ENCODE measurements at places on chromosomes 12 and 14.

GRCh38 chr14:65937079-65937959, 524.8 kb downstream of the FUT8 start:
- no peak for DNase-seq

- no peak for DNase-seq
These were observed 5.8 kb upstream of the HCAR3 start for GRCh38 chr12:122722387-122722786.

DNA sequence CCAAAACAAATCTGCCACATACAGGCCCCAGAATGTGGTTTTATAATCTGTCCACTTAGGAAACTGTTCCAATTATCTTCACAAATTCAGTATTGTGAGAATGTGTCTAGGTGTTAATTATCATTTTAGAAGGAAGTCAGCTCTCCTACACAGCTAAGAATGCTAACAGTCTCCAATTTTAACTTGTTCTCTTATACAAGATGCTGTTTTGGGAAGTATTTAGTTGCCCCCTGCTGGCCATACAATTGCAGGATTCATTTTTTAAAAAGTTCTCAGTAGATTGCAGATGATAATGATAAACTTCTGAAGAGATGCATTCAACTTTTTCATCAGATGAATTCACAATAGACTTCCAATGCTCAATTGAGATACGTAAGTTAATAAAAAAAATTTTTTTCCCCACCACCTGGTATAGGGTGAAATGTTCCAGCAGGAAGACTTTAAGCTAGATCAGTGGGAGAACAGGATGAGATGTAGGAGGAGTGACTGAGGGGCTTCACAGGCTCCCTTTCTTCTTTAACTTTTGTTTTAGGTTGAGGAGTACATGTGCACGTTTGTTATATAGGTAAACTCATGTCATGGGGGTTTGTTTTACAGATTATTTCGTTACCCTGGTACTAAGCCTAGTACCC, 27.3 kb upstream of the OSBPL8 start:
- no peak for DNase-seq

DNA sequence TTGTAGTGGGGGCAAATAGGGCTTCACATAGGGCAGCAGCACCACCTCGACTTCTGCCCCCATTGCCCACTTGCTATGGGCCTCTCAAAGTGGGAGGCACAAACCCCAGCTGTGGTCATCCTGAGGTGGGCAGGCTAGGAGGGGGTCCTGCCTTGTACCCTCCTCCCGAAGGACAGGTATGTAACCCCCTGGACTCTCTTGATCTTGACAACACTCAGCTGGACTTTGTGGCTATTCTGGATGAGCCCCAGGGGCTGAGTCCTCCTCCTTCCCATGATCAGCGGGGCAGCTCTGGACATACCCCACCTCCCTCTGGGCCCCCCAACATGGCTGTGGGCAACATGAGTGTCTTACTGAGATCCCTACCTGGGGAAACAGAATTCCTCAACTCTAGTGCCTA, 8.0 kb downstream of the ARHGAP9 start:
- DNase-seq, result no peak

GRCh38 chr12:94327809-94328208, 131.9 kb downstream of the CEP83 start:
- DNase-seq, result no peak

GRCh38 chr12:132484183-132484890, 5.6 kb upstream of the FBRSL1 start:
- DNase-seq, result no peak

DNA sequence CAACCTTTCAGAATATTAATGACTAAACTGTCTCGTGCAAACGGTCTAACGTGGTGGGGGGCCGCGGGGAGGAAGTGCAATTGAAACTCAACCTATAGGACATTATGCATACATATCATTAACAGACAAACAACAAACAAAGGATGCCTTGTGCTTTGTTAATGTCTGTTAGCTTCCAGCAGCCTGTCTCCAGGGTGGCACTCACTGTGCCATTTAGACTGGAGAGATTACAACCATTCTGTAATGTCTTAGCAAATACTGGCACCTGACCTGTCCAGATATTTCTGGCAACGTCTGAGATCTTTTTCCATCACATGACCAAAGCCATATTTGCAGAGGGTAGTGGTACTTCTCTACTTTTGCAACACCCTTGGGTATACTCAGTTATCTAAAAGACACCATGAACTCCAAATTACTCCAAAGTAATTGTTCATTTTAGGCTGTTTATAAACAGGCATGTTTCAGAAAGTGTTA, 11.6 kb downstream of the BHLHE41 start:
- DNase-seq, result no peak

- no peak for DNase-seq
These were observed 307.3 kb downstream of the EGLN3 start for GRCh38 chr14:33643426-33644181.

GRCh38 chr14:101257551-101257950, 303.7 kb upstream of the DIO3 start:
- DNase-seq, result no peak

DNA sequence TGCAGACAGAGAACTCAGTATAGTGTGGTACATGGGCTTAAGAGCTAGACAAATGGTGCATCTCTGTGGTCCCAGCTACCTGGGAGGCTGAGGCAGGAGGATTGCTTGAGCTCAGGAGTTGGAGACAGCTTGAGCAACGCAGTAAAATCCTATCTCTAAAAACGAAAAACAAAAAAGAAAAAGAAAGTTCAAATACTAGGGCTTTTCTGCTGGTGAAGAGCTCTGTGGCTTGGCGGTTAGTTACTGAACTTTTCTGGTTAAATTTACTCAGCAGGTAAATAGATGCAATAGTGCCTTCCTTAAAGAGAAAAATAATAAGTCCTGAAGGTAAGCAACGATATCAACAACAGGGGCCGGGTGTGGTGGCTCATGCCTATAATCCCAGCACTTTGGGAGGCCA, 31.4 kb upstream of the RAP1B start:
- no peak for DNase-seq

DNA sequence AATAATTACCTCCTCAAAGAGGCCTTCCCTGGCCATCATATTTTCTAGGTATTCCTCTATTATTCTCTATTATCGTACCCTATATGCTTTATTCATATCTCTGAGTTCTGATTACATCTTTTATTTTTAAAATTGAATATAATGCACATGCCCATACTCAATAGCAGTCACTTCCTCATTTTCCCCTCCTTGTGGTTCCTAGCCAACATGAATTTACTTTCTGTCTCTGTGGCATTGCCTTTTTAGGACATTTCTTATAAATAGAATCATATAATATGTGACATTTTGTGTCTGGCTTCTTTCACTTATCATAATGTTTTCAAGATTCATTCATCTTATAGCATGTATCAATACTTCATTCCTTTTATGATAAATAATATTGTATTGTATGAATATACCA, 74.4 kb upstream of the TRHDE start:
- no peak for DNase-seq

GRCh38 chr12:53652366-53652765, 23.5 kb downstream of the ATP5MC2 start:
- DNase-seq, result no peak

- DNase-seq, result no peak
These were observed 42.9 kb upstream of the FZD10 start for GRCh38 chr12:130119241-130119861.

GRCh38 chr14:104169005-104169698, 30.8 kb downstream of the KIF26A start:
- DNase-seq, result no peak

DNA sequence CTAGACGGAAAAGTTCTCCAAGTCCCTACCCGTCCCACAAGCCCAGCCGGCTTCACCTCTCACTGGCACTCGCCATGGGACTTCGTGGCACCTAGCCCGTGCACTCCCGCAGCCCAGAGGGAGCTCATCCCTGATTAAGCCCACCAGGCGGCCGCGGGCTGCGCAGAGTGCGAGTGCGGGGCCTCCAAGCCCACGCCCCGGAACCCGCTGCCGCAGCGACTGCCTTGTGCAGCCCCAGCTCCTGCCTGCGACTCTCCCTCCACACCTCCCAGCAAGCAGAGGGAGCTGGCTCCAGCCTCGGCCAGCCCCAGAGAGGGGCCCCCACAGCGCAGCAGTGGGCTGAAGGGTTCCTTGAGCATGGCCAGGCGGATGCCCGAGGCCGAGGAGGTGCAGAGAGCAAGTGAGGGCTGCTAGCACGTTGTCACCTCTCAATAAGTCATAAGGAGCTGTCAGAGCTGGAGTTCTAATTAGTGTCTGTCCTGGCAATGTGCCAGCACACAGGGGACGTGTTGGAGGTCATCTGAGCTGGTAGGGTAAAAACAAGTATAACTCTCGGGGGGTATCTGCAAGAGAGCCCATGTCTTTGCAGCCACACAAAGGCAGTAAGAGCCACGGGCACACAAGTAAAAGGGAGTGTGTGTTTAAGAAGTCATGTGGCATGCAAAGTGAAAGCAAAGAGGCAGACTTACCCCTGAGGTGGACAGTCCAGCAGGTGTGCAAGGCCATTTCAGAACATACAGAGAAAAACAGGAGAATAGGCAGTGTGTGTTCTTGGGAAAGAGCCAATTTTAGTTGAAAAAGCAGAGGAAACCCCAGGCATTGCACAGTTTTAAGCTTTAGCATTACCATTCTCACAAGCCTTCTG, 27.1 kb upstream of the TMTC2 start:
- DNase-seq, result no peak

DNA sequence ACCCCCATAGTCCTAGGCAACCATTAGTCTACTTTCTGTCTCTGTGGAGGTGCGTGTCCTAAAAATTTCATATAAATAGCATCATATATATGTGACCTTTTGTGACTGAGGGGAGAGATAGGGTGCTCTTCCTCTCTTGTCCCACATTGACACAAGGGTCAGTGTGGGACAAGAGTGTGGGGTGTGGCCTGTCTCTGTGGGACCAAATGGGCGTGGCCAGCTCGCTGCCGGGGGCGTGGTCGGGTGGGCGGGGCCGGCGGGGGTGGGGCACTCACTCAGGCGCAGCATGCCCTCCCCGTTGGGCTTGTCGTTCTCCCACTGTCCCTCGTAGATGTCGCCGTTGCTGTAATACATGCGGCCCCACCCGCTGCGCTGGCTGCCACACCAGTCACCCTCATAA, 15.5 kb downstream of the MORN3 start:
- DNase-seq, result no peak

DNA sequence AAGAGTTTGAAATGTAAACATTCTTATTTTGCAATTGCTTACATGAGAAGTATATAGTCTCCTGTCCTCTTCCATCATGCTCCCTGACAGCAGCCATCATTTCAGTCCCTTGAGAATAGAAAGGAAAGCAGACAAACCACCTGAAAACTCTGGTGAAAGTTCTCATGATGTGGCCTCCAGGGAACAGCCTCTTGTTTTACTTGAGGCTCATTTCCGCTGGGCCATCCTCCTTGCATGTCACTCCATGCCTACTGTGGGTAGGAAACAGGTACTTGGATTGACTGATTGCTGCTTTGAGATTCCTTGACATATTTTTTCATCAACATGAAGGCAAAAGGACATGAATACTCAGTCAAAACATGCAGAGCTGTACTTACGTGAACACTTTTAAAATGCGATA, 6.0 kb downstream of the SYT1 start:
- no peak for DNase-seq

- no peak for DNase-seq
These were observed 62.4 kb upstream of the PRMT8 start for GRCh38 chr12:3428631-3429030.

DNA sequence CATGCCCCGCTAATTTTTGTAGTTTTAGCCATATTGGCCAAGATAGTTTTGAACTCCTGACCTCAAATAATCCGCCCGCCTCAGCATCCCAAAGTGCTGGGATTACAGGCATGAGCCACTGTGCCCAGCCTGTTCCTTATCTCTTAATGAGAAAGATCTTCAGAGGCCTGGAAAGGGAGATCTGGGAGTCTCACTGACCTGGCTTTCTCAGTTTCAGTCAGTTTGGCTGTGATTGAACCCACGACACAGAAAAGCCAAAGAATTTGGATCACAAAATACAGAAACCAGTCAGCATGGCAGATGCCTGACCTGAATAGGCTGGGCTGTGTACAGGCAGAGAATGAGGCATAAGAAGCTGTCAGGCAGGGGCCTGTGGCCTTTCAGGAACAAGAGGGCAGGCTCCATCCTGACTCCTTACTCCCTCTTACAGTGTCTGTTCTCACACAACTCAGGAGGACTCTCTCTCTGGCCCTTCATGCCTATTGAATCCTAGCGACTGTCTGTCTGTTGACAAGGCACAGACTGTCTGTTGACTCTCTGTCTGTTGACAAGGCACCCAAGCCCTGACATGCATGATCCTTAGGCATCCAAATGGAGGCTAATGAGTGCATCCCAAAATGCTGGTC, 366.5 kb upstream of the CCDC196 start:
- DNase-seq, result no peak

- DNase-seq, result no peak
These were observed 84.0 kb downstream of the SAMD4A start for GRCh38 chr14:54650959-54651351.

Measured in stimulated activated naive CD8-positive, alpha-beta T cell treated with anti-CD3 and anti-CD28 coated beads, Interleukin-15, amount 100 ng/mL, for 72 hours (primary cell).